ENCODE measurements at places on chromosomes 5 and 9.

GRCh38 chr5:151904127-151904526 lies 20.5 kb downstream of the GLRA1 start:
- no peak for DNase-seq

- DNase-seq = no peak
Measured at GRCh38 chr9:133779081-133779480, 40.9 kb upstream of the SARDH start.

DNA sequence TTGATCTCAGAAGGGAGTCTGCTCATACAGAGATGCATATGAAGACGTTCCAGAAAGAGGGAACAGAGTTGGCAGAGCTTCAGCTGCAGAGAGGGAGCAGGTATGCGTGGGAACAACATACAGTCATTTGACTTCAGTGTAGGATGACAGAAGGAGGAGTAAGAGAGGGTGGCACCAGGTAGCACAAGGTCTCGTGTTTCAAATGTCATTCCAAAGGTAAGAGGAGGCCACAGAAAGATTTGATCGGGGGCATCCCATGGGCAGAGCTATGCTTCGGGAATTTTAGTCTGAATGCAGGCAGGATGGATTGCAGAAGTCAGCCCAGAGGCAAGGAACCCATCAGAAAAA lies 367.1 kb downstream of the CDK5RAP2 start:
- no peak for DNase-seq

DNA sequence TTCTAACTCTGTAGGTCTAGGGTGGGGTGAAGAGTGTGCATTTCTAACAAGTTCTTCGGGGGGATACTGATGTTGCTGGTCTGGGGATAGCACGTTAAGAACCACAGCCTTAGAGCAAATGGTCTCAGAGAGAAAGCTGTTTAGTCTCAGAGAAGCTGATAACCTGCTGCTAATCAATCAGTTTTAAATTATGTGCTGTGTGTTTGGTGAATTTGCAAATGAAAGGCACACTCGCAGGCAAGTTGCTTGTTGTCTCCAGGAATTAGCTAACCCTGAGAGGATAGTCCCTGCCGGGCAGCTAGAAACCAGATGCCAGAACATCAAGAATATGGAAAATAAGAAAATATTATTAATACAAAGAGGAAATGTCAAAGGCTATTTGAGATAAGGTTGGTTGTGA lies 79.2 kb downstream of the DMRT2 start:
- no peak for DNase-seq
